GM06990 (cell line): ENCODE measurements at places on chromosomes 2 and 18.
A peak's percentile ranks its signal among the peaks of the same experiment; 100 is the strongest.

DNA sequence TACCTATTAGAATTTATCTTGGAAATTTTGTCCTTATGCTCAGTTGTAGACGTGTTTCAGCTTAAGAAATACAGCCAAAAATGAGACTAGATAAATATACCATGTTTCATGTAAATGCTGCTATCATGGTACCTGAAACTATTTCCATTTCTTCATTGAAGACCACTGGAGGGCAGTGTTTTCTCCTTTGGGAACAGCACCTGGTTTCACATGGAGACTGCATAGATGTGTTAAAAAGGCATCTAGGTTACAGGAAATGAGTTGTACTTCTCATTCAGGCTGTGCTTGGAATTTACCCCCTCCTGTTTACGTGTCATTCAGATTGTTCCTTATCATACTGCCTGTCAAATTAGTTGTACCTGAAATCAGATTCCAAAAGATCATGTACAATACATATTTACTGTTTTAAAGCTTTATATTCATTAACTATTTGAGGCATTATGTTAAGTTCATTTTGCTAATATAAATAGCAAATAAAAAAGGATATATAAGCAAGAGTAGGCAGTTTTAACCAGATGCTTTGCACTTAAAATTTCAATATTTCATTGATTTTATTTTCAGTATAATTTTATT is 57.3 kb upstream of the PSMD14 start:
- DNase-seq, result peak; percentile 17

DNA sequence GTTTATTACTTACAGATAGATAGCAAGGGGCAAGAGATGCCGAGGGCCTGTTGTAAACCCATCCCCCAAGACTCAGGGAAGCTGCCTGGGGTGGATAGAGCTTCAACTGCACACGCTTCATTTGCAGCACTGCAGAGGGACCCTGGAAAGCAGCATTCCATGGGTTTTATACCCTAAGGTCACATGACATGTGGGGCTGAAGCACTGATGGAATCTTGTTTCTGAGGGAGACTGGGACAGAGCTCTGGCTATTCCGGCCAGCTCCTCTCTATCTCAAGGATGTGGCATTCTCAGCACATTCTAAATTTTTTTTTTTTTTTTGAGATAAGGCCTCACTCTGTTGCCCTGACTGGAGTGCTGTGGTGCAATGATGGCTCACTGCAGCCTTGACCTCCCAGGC is 300.1 kb downstream of the MYCN start:
- no peak for DNase-seq

- no peak for DNase-seq
These were observed 49.7 kb upstream of the CD28 start for GRCh38 chr2:203656522-203657287.

- DNase-seq, result no peak
These were observed 6.3 kb upstream of the ASB1 start for GRCh38 chr2:238420442-238420841.

DNA sequence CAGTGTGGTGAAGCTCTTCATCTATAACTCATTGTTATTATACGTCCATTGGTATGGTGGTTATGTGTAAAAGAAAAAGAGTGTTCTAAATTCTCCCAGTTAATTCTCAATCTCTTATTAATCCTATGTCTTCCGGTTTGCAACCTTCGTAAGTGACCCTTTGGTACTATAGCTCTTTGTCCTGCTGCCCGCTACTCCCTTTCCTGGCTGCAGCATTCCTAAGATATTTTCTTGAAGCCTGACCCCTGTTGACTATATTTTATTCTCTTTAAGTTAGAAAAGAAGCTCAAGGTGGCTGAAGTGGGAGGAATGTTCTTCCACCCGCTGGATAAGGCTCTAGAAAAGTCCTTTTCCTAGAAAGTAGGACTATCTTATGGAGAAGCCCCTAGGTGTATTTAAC is 684.8 kb downstream of the SOCS6 start:
- no peak for DNase-seq

DNA sequence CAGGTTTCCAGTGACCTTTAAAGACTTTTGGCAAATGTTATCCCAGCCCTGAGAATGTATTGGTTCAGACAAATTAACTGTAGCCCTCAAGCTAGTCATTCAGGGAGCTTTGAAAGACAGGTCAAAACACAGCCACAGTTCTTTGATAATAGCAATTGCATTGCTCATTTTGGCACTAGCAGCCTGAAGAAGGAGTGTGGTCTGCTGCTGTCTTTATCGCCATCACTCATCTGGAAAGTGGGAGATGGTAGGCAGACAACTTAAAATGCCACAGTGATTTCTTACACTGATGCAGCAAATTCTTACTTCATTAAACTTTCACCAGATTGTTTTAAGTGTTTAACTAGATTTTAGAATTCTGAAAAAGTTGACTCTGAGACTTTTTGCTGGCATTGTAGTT is 47.2 kb downstream of the DOK6 start:
- no peak for DNase-seq

- peak; percentile 75 for DNase-seq
These were observed 1.4 kb downstream of the XPO1 start for GRCh38 chr2:61536572-61537276.

DNA sequence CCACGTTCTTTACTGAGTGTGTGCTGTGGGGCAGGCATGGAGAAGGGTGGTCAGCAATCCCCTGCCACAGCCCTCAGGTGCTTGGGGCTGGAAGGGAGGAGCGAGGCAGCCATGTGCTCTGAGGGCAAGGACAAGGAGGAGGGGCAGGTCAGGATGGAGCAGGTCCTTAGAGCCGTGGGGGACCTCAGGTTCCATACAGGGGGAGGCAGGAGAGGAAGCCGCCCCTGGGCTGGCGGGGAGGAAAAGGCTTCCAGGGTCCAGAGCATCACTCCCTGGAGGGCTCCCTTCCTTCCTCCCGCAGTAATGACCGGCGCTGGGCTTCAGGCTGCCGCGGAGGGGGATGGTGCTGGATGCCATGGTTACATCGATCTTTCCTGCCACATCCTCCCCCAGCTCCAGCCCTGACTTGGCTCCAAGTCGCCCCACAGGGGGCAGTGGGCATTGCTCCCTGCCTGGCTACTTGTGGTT is 6.6 kb downstream of the GAREM2 start:
- DNase-seq, result no peak

DNA sequence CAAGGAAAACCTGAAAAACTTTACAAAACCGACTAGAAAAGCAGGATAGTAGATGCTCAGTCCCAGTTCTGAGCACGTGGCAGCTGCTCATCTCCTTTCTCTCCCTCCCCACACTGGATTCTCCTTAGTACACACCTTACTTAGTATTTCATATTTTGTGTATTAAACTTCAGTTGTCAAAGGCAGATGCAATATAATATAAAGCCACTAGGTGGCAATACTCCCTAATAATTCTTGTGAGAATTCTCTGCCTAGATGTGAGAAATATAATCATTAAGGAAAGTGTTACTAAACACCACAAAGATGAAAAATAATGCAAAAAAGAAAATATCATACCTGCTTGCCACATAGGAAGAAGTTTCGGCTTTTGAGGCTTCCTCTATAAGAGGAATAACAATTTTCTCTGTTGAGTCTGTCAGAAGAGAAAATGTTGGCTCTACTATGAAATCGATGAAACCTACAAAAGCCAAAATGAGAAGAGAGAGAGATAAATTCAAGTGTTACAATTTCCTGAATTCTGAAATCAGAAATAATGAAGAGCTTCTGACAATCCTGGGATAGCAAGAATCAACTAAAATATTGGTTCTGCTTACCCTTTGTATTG is 200.6 kb downstream of the PPP1R1C start:
- peak; percentile 7 for DNase-seq

DNA sequence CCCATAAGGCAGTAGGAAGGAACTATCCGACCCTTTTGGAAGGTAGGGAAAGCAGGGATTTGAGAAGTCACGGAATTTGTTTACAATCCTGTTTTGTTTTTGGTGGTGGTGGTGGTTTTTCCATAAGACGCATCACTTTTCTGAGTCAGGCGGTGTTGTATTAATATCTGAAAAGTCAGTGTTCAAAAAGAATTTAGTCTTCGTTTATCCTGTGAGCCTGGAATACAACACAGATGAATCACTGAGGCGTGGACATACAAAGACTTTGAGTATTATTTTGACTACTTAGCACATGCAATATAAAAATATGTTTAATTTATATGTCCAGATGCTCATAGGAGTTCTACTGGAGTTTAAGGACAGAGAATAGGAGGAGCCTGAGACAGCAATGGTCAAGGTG is 785 bp downstream of the ZNF892 start:
- DNase-seq, result no peak

- no peak for DNase-seq
These were observed 120.6 kb downstream of the OSBPL1A start for GRCh38 chr18:24276994-24277393.

- no peak for DNase-seq
These were observed 318.0 kb downstream of the FIGN start for GRCh38 chr2:163417596-163418337.

GRCh38 chr2:232574674-232575403 is 24.4 kb downstream of the EIF4E2 start:
- no peak for DNase-seq

- no peak for DNase-seq
These were observed 134.4 kb downstream of the CCDC85A start for GRCh38 chr2:56318147-56318546.

GRCh38 chr2:156346731-156347130 is 14.2 kb upstream of the NR4A2 start:
- DNase-seq, result no peak

DNA sequence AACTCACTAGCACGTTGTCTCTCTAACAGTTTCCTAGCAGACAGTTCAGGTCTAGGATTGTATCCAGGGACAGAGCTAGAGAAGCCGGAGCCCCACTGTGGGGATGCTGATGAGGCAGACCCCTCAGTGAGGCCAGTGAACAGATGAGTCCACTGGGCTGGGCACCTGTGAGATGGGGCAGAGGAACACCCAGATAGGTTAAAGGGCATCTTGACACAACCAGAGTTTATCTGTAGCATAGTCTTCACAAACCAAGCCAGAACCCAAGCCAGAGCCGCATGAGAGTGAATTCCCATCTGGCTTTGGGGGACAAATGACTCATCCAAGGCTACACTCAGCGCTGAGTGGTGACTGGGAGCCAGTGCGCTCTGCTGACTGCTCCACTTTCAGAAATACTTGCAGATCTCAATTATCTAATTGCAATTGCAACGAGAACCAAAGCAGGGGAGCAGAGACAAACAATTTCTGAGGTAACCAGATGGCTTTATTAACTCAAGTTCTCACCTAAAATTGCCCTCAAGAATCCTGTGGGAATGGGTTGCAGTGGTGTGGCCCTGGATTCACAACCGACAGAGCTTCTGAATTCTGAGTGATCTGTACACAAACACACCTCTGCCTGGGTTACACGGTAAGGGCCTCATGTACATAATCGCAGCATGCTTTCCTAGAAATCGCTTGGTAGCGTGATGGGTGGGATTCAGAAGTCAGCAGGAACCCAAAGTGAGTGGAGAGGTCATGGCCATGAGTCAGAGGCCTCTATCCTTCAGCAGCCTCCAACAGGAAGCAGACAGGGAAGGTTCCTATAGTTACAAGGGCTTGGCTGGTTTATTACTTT is 48.7 kb upstream of the MSH2 start:
- DNase-seq, result no peak

- no peak for DNase-seq
These were observed 112.0 kb upstream of the NOSTRIN start for GRCh38 chr2:168690381-168690885.

- DNase-seq, result no peak
These were observed 256.0 kb downstream of the C1D start for GRCh38 chr2:67806816-67807215.

DNA sequence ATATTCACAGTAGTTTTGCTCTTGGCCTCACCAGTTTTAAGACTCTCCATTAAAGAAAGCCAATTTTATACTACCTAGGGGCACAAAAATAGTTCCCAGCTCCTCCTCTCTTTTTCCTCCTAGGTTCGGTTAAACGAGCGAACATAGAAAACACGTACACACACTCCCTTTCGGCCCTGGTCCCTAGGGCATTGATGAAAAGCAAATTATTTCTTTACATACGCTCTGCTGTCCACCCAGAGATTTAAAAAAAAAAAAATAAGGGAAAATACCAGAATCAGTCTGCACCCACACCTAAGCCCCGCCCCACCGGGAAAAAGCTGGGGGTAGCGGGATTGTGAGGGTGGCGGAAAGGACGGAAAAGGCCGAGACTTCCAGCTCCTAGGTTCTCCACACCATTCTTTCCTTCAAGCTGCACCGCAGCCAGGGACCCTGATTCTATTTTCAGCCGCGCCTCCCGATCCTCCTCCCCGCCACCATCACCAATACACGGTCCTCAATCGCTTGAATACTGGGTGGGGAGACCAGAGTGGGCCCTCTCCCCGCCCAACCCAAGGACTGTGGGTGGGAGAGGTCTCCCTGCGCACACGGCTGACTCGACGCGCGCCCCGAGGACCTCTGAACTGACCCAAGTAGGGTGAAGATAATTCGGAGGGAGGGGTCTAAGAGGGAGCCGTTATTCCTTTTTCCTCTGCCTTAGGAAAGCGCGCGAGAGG is 769 bp downstream of the ATF2 start:
- no peak for DNase-seq

GRCh38 chr2:19785447-19785846 is 116.3 kb downstream of the TTC32 start:
- DNase-seq, result no peak

- DNase-seq, result no peak
These were observed 6.0 kb downstream of the MRPL30 start for GRCh38 chr2:99187011-99187410.

DNA sequence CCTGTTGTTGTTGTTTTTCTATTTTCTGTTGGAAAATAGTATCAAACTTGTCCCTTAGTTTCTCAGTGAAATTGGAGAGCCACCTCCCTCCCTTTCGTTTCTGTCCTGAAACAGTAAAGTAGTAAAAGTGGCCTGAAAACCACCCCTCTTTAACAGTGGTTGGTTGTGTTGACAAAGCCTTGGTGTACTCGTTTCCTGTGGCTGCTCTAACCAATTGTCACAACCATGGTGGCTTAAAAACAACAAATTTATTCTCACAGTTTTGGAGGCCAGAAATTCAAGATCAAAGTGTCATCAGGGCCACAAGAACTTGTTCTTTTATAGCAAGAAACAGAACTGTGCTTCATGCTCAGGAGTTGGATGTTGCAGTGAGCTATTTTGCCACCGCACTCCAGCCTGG is 4.0 kb upstream of the DYSF start:
- DNase-seq, result no peak

GRCh38 chr18:53142005-53142404 is 802.0 kb downstream of the DCC start:
- no peak for DNase-seq

DNA sequence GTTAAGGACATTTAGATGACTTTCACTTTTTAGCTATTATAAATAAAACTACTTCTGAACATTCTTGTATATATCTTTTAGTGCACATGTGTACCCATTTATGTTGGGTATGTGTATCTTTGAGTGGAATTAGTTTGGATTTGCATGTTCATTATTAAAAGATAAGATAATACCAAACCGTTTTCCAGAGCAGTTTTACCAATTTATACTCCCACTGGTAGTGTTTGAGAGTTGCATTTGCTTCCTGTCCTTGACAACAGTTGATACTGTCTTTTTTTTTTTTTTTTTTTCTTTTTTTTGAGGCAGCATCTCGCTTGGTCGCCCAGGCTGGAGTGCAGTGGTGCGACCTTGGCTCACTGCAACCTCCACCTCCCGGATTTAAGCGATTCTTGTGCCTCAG is 23.3 kb downstream of the SLC30A6 start:
- DNase-seq, result no peak
